ENCODE measurements at places on chromosomes 1 and 21. TPM values are rescaled to one million over a fixed set of nuclear protein-coding genes. Genes with fewer than 3 reads are reported as not detected.
A peak's percentile ranks its signal among the peaks of the same experiment; 100 is the strongest.

Gene FTCD
- total RNA-seq: not detected

- no peaks in the 10 kb centered on the region for H3K27me3 ChIP-seq
- H3K4me3 ChIP-seq: no peak overlapping the region
- no peak for DNase-seq
- no peak overlapping the region for H3K27ac ChIP-seq
These were observed 584.8 kb downstream of the PLA2G4A start for GRCh38 chr1:187413405-187414169.

GRCh38 chr1:6888268-6888667 lies 103.0 kb downstream of the CAMTA1 start:
- H3K36me3 ChIP-seq: peaks cover 4% of the 10 kb centered on the region
- DNase-seq: no peak
- no peaks in the 10 kb centered on the region for H3K27me3 ChIP-seq
- no peak overlapping the region for H3K4me3 ChIP-seq

- no peaks in the 10 kb centered on the region for H3K27me3 ChIP-seq
- H3K4me3 ChIP-seq: no peak overlapping the region
- no peak overlapping the region for H3K27ac ChIP-seq
These were observed 15.4 kb upstream of the SAMD13 start for GRCh38 chr1:84286071-84286470.

Gene HTR6
- total RNA-seq: not detected

Gene CNIH4
- total RNA-seq: 36.1 TPM

DNA sequence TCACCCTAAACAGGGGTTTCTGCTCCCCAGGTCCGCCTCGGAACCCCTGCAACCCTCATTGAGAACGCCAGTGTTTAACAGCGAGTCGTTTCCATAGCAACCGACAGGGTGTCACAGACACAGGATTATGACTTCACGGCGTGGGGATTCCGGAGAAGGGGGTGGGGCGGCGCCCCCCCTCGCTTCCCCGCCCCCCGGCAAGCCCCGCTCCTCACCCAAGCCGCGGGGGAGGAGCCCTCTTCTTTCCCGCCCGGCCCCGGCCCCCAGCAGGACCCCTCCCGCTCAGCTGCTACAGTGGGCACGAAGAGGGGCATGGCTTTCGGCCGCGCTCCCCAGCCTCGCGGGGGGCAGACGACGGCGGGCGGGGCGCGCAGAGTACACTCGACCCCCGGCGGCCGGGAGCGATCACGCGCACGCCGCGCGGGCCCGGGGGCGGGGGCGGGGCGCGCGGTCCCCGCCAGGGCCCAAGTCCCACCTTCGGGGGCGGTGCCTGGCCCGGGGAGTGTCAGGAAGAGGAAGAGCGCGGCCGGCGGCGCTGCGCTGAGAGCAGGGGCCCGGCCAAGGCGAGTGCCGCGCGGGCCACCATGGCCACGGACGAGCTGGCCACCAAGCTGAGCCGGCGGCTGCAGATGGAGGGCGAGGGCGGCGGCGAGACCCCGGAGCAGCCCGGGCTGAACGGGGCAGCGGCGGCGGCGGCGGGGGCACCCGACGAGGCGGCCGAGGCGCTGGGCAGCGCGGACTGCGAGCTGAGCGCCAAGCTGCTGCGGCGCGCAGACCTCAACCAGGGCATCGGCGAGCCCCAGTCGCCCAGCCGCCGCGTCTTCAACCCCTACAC lies at the start of gene EFHD2:
Gene EFHD2 (plus strand): TSS at position 501 of the 835 bp plus-strand sequence. CDS start 84 bp downstream, at position 585.
- no peak for DNase-seq
- peaks cover 66% of the 10 kb centered on the region for H3K4me1 ChIP-seq
- H3K36me3 ChIP-seq: no peaks in the 10 kb centered on the region
- no peaks in the 10 kb centered on the region for H3K27me3 ChIP-seq
- peak within 1 kb of the TSS; percentile 93 for H3K27ac ChIP-seq
- peak within 1 kb of the TSS; percentile 81 for H3K4me3 ChIP-seq

- DNase-seq: no peak
- no peaks in the 10 kb centered on the region for H3K27me3 ChIP-seq
- H3K4me3 ChIP-seq: no peak overlapping the region
- H3K27ac ChIP-seq: no peak overlapping the region
- no peaks in the 10 kb centered on the region for H3K4me1 ChIP-seq
- no peaks in the 10 kb centered on the region for H3K36me3 ChIP-seq
These were observed 259.3 kb upstream of the CACYBP start for GRCh38 chr1:174740249-174740968.

GRCh38 chr1:202692959-202693555 lies 17.2 kb downstream of the SYT2 start:
- no peaks in the 10 kb centered on the region for H3K4me1 ChIP-seq
- no peaks in the 10 kb centered on the region for H3K36me3 ChIP-seq
- H3K4me3 ChIP-seq: no peak overlapping the region
- H3K27ac ChIP-seq: no peak overlapping the region

Gene ZBTB37
- total RNA-seq: 6.6 TPM

Gene PRELP
- total RNA-seq: 128 TPM

- no peak overlapping the region for H3K4me3 ChIP-seq
- no peaks in the 10 kb centered on the region for H3K27me3 ChIP-seq
- H3K4me1 ChIP-seq: no peaks in the 10 kb centered on the region
- no peaks in the 10 kb centered on the region for H3K36me3 ChIP-seq
- no peak for DNase-seq
These were observed 211.1 kb downstream of the MRPL39 start for GRCh38 chr21:25396135-25396711.

Data from vagina (tissue), 2 donors.